ENCODE measurements at places on chromosomes 12 and 14. TPM values are rescaled to one million over a fixed set of nuclear protein-coding genes. Genes with fewer than 3 reads are reported as not detected.

Gene BICD1
- 21.9 TPM for polyA plus RNA-seq

Gene CIDEB
- 29.4 TPM for polyA plus RNA-seq

Gene SLC6A13
- polyA plus RNA-seq = 50.8 TPM

GRCh38 chr14:28381656-28382055, 384.9 kb upstream of the FOXG1 start:
- no peak for DNase-seq

DNA sequence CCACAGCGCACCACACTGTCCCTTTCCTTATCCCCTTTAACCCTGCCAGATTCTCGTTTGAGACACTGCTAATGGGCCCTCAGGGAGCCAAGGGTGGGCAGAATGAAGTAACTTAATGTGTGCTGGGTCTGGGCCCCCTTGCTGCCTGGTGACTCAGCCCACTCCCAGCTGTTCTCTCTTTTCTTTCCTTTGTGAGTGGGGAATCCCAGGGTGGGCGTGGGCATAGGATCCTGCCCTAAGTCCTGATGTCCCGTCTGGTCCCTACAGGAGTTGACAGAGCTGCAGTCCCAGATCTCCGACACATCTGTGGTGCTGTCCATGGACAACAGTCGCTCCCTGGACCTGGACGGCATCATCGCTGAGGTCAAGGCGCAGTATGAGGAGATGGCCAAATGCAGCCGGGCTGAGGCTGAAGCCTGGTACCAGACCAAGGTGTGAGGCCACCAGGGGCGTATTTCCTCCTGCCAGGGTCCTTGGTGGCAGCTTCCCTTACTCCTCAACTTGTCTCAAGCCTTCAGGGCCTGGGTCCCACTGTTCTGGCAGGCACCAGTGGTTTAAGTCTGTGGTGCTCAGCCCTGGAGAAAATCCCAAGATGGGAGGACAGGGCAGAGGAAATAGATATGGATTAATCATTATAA, 8.3 kb downstream of the KRT7 start:
- DNase-seq = no peak

All from right renal cortex interstitium (tissue), 3 donors.